Posterior vena cava (tissue), 2 donors: ENCODE measurements at places on chromosomes 5 and 9. TPM values are rescaled to one million over a fixed set of nuclear protein-coding genes. Genes with fewer than 3 reads are reported as not detected.
A peak's percentile ranks its signal among the peaks of the same experiment; 100 is the strongest.

PLPP6 gene
- 4.9 TPM for total RNA-seq

DNA sequence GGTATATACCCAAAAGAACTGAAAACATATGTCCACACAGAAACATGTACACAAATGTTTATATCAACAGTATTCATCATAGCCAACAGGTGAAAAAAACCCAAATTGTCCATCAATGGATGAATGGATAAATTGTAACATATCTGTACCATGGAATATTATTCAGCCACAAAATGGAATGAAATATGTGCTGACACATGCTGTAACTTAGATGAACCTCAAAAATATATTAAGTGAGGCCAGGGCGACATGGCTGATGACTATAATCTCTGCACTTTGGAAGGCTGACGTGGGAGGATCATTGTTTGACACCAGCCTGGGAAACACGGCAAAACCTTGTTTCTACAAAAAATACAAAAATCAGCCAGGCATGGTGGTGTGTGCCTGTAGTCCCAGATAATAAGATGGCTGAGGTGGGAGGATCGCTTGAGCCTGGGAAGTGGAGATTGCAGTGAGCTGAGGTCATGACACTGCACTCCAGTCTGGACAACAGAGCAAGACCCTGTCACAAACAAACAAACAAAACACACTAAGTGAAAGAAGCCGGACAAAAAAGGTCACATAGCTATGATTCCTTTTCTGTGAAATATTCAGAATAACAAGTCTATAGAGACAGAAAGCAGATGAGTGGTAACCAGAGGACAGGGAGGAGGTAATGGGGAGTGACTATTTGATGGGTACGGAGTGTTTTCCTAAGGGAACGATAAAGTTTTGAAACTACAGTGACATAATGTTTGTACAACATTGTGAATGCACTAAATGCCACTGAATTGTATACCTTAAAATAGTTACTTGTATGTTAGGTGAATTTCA is 11.4 kb downstream of the KYAT1 start:
- no peak for DNase-seq

KCNV2 gene
- not detected for total RNA-seq

- DNase-seq: no peak
Measured at GRCh38 chr9:125749951-125750626, 2.9 kb downstream of the PBX3 start.

DNA sequence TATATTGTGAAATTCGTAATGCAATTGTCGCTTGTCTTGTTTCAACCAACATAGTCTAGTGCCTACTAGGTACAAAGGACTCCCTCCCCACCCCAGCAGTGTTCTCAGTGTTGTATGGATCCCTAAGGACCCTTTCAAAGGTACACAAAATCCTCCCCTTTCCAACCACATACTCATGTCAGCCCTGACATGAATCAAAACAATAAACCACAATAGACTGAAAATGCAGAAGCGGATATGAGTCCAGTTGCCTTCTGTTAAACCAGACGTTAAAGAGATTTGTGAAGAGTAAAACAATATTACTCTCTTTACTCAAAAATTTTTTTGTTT is 82.4 kb upstream of the IFNK start:
- no peak for DNase-seq

GRCh38 chr9:132651259-132651658 is 18.5 kb downstream of the DDX31 start:
- DNase-seq: no peak

DNA sequence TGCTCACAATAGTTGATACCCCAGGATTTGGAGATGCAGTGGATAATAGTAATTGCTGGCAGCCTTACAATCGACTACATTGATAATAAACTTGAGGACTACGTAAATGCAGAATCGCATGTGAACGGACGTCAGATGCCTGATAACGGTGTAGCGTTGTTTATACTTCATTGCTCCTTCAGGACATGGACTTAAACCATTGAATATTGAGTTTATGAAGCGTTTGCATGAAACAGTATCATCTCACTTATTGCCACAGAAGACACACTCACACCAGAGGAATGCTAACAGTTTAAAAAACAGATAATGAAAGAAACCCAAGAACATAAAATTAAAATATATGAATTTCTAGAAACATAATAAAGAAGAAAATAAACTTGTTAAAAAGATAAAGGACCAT is 101.6 kb downstream of the GABBR2 start:
- no peak for DNase-seq

DNA sequence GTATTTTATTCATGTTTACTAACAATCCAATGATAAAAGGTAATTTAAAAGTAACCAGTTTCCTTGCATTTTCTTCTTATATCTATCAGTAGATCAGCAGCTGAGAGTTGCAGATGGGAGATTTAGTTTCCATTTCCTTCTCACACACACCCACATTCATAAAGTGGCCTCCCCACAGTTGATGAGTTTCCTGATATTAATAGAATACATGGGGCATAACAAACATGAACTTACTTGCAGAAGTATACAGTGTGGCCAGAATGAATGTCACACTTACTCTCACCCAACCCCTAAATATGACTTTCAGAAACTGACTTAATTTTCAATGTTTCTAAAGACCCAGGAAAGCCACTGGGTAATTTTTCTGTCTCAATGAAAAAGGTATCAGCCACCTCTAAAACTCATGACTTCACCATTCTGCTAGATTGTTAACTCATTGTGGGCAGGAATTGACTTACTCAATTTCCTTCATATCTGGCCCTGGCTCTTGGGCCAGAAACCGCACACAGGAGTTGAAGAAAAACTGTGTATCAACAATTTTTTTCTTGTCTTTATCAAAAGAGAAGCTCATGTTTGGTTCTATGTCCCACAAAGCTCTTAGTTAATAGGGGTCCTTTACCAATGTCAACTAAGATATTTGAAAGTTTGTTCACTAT is 63.5 kb upstream of the OSMR start:
- no peak for DNase-seq

DNA sequence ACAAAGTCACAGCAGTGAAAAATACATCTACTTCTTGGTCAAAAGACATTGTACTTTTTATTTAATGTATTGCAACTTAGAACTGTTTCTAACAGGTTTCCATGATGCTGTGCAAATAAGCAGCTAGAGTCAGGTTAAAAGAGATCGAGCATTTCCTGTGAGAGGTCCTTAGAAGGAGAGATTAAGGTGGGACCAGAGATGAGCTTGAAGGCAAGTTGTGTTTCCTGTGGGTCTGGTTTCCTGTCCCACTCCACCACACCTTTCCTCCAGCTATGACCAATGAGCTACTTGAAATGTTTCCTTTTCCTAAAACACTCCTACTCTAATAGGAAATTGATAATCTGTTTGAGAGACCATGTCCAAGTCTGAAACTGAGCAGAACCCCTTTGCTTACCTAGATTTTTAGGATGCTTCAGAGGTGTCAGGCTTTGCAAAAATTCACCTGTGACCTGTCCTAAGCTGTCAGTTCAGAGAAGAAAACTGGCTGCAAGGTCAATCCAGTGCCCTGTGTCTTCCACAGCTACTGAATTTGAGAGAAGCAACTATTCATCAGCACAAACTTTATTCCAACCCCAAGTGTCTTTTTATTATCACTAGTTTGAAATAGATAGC is 13.1 kb upstream of the RLN1 start:
- no peak for DNase-seq

ADGRD2 gene
- total RNA-seq: not detected

DNA sequence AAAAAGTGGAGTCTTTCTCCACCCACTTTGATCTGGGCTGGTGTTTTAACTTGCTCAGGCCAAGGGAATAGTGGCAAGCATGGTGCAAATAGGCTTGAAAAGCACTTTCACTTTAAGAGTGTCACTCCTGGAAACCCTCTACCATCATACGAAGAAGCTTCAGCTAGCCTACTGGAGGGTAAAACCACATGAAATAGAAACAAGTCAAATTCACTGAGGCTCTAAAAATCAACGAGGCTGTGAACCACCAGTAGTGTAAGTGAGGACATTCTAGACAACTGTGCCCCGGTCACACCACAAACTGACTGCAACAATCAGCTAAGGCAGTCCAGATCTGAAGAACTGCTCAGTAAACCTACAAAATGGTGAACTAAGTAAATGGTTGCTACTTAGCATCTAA is 2366.3 kb upstream of the C9orf72 start:
- no peak for DNase-seq

GRCh38 chr9:121398374-121398773 is 28.3 kb upstream of the STOM start:
- no peak for DNase-seq

SLC6A7 gene
- 0.14 TPM for total RNA-seq

LCN9 gene
- total RNA-seq: not detected

DNA sequence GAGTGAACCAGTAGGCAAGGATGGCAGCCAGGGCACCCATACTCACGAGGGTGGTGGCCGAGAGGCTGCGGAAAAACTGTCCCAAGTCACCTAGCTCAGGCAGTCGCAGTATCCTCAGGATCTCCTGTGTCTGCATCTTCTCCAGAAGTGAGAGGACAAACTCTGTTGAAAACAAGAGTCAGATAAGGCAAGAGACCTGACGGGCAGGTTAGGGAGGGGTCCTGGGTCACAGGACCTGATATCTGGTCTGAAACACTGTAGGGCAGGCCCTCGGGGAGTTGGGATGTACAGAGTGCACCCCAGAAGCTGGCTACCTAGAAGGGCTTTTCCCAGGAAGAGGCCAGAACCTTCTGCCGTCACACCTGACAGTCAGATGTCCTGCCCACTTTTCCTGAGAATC is 17.4 kb downstream of the ACSL6 start:
- peak; percentile 74 for DNase-seq

PLAC8L1 gene
- 0.43 TPM for total RNA-seq

DNA sequence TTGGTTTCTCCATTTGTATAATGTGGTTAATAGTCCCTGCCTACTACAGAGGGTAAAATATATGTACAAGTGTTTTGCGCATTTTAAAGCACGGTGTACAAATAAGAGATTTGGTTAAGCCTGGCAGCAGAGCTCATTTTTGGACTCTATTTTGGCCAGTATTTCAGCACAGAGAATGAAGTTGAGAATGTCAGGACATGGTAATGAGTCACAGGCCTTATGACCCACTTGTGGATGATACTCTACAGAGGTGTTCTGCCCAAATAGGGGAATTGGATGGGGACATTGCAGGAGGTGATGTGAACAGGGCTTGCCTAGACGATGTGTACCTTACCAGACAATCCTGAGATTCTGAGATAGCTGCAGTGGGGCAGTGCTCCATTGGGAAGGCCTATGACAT is 50.6 kb downstream of the MELK start:
- DNase-seq: no peak

BOD1 gene
- 34.8 TPM for total RNA-seq

WDR41 gene
- 42.7 TPM for total RNA-seq

GRCh38 chr9:130461218-130461630 is 16.5 kb downstream of the ASS1 start:
- no peak for DNase-seq

- DNase-seq: no peak
Measured at GRCh38 chr5:143652108-143652700, 159.8 kb upstream of the HMHB1 start.

- DNase-seq: no peak
Measured at GRCh38 chr5:162268694-162269481, 201.3 kb downstream of the GABRG2 start.

DNA sequence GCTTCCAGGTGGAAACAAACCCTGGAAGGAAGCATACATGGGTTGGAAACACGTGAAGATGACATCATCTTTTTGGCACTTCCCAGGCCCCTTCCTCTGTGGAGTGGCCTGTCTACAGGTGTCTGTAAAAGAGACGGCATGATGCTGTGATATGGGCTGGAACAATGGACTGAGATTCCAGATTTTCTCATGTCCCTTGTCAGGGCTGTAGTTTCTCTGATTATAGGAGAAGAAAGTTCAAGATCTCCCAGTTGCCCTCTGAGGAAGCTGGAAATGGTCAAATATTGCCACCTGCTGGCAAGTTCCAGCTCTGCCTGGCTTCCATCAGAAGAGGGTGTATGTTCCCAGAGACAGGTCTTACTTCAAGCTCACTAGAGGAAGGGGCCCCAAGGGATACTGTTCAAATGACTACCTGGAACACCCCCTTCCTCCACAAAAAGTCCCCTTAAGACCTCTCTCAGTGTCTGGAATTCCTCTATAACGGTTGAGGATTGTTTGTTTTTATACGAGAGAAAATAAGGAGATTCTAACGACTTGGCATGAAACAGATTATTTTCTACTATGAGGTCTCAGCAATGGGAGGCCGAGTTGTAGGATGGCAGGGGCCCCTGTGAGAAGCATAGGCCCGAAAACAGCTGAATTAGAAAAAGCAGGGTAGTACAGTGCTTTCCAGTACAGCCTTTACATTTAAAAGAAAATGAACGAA is 7.3 kb upstream of the ANXA6 start:
- peak; percentile 89 for DNase-seq

GRCh38 chr9:38682713-38683112 is 37.2 kb downstream of the FAM240B start:
- no peak for DNase-seq

- DNase-seq: no peak
Measured at GRCh38 chr5:9212605-9213004, 333.3 kb downstream of the SEMA5A start.

GRCh38 chr9:127724012-127724411 is 8.1 kb downstream of the TTC16 start:
- no peak for DNase-seq

DNA sequence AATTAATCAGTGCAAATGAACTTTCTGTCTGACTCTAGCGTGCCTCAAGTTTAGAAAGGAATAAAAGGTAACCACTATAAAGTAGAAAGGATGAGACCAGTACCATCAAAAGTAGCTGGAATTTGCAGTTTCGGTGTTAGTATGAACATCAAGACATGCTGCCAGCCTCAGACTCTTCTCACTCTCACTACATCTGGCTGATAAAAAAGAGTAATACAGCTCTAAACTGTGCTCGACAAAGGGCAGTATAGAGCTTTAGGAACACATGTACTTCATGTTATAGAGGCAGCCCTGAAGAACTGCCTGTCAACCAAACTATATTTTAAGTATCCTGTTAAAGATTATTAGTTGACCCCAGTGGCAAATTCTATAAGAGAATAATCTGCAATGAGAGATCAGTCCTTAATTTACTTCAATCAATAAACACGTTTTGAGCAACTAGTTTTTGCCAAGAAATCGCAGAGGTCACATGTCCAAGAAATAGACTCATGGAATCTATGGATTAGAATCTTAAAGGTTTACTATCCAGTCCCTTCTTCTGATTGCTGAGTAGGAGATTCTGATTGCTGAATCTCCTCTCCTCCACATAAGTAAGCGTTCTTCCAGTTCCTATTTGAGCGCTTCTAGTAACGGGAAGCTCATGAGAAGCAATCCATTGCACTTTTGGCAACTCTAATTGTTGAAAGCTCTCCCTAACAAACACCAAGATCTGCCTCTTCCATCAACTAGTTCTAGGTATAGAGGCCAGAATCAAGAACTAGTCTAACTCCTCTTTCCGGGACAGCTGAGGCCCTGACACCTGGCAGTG is 941 bp downstream of the XPA start:
- DNase-seq: no peak

PCDHB7 gene
- 5.5 TPM for total RNA-seq

GRCh38 chr9:100428871-100429654 is 2.1 kb downstream of the MSANTD3 start:
- no peak for DNase-seq

DNA sequence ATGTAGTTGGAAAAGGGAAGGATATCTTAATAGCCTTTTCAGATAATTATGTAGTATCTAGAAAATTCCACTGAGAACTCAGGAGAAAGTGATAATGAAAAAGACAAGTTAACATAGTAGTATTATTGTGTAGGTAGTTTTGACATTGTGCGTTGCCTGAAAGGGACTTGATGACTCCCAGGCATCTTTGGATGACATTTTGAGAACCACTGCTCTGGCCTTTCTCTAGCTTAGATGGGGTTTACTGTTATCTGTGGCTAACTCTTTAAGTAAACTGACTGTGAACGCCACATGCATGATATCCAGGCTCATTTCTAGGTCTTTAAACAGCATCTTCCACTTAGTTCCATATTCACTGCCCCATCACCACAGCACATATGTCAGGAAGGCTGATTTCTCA is 14.4 kb upstream of the FYB1 start:
- DNase-seq: no peak

ENDOG gene
- total RNA-seq: 16.6 TPM

CRB2 gene
- total RNA-seq: not detected
